Stimulated activated CD4-positive, alpha-beta T cell treated with anti-CD3 and anti-CD28 coated beads, Interleukin-4, amount 100 ng/mL, for 1 hour (primary cell): ENCODE measurements at places on chromosomes 2 and 18.

- no peak for DNase-seq
Observed at GRCh38 chr18:25853691-25854433, 236.6 kb downstream of the SS18 start.

DNA sequence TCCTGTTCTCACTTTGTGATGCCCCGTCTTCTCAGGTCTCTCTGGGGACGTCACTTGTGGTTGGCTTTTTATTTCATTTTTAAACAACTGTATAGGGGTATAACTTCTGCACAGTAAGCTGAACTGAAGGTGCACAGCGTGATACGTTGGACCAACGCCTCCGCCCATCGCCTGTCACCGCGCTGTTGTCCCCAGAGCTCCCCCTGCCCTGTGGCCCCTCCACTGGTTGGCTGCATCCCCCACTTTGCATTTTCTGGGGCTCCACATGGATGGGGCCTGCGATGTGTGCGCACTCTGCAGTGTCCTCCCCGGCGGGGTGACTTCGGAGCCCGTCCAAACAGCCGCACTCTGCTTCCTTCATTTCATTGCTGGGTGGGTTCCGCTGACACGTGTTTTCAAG lies 14.3 kb downstream of the GPR35 start:
- no peak for DNase-seq

DNA sequence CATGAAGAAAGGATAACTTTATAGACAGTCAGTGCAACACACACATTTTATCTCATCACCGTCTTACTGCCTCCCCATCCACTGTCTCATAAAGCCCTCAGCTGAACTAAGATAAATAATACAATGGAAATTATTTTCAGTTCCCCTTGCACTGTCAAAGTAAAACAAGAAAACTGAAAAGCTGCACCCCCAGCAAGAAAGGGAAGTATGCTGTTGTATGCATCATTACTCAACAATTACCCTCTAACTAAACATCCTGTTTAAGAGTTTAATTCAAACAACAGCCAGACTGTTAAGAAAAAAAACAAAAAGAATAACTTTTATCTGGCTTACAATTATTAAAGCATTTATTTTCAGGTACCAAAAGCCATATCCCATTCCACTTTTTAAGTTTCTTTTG lies 25.0 kb downstream of the MPPE1 start:
- DNase-seq = no peak

- no peak for DNase-seq
Observed at GRCh38 chr2:50178050-50178449, 853.9 kb downstream of the NRXN1 start.

GRCh38 chr2:111231532-111232252 lies 111.0 kb downstream of the BCL2L11 start:
- no peak for DNase-seq

DNA sequence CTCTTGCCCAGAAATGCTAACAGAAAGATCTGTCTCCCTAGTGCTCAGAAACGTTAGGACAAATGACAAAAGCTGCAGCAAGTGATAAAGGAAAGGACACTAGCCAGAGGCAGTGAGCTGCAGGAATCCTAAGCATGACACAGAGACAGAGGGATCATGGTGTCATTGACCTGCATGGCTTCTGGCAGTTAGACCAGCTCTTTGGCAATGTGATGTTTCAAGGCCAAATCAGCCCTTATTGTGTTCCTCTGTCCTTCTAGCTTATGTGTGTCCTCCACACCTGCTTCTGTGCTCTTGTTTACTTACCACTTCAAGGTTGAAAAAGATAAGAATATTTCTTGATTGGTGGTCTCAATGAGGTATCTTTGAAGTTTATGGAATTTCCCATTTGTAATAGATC lies 120.8 kb downstream of the RHBDD1 start:
- no peak for DNase-seq

DNA sequence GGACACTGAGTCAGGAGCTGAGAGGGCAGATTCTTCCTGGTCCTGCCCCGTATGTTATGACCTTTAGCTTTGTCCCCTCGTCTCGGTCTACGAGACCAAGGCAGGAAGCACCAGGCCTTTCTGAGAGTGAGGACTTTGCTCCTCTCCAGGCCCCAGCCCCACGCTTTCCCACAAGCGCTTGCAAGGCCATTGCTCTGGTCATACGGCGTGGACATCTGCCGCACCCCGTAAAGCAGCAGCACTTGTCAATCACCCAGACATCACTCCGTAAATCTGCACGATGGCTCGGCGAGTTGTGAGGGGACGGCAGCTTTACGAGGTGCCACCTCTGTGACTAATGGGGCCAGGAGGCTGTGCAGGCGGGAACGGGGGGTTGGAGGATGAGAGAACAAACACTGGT lies 100.8 kb upstream of the TWIST2 start:
- DNase-seq = no peak

DNA sequence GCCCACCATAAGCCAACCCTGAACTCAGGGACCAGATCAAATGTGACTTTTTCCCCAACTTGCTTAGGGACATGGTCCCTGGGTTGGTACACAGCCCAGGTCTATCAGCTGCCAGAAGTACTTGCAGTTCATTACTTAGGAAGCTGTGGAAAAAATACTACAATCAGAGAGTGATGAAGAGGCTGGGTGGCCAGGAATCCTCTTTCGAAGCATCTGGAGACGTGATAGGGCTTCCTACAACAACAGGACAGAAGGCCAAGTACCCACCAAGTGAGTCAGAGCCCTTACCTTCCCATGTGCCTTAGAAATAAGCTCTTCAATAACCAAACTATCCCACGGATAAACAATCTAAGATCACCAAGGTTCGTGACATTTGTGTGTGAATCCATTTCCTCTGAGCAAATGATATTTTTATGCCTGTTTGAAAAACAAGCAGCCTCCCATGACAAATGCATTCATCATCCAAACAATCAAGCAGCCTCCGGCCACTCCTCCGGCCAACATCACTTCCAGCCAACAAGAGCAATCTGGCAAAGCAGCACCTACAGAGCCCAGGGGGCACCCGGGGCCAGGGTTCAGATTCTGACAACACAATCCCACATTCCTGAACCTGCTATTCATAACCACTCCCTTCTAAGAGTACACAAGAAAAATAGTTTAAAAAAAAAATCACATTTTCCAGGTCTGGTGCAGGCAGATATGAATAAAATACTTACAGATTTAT lies 26.4 kb downstream of the TBC1D8 start:
- no peak for DNase-seq

DNA sequence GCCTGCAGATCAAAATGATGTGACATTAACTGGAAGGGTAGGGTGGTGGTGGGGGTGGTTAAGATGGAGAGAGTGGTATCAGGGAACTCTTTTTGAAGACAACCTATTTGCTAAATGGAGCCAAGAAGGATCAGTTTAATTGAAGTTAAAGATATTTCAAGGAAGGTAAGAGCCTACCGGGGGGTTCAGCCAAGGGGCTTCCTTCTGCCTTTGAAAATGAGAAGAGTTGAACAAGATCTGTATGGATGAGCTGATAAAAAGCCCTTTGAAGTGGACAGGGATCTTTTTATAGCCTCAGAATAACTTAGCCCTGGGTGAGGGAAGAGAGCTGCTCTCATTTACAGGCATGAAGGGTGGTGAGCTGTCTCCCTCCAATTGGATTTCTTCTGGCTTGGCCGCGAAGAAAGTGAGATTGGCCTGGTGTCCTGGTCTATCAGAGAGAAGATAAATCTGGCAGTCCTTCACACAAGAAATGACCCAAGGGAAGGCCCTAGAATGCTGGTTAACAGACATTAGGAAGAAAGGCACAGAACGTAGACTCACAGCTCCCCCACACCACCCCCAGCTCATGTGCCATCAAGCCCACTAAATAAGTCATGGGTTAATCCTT lies 439.8 kb downstream of the TNS1 start:
- no peak for DNase-seq

DNA sequence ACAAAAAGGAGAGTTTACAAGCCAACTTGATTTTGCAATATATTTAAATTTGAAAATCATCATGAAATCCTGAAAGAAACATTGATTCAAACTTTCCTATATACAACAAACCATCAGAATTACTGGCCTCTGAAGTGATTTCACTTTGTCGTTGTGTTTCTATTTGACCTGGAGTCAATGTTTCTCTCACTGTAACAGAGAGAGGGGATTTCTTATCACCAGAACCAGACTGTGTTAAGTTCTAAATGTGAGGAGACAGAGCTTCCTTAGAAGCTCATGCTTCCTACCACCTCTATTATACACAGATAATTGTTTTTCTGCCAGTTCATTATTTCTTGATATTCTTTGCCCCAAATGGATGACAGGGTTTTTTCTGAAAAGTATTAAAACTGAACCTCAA lies 245.0 kb upstream of the RND3 start:
- DNase-seq = no peak

DNA sequence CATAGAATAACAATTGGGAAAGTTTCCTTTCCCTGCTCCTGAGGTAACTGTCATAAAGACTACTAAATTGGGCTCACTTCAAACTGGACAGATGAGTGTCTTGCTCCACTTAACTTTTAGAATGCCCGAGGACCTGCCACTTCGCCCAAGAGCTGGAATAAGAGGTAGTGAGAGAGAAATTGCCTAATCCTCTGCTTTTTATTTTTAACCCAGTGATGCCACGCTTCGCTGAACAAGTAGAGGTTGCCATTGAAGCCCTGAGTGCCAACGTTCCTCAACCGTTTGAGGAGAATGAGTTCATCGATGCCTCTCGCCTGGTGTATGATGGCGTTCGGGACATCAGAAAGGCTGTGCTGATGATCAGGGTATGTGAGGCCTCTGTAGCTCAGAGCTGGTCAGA lies 269.4 kb upstream of the LRRTM1 start:
- DNase-seq = no peak

GRCh38 chr18:49139766-49140165 lies 189.0 kb upstream of the SMAD7 start:
- no peak for DNase-seq

- DNase-seq = no peak
Observed at GRCh38 chr2:143140864-143141661, 11.8 kb downstream of the ARHGAP15 start.

DNA sequence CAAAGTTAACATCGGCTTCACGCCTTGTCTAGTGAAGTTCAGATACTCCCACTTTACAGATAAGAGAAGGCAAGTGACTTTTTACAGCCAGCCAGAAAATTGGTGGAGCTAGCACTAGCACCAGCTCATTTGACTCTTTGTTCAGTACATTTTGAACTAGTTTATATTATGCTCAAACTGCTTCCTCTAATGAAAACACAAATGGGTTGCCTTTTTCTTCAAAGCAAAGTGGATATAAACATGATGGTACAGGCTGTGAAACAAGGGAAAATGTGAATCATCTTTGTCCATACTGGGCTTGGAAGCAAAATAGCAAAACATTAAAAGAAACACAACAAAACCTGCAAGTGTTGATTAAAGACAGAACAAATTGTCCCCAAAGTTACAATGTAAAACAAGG lies 99.6 kb upstream of the LHCGR start:
- no peak for DNase-seq

DNA sequence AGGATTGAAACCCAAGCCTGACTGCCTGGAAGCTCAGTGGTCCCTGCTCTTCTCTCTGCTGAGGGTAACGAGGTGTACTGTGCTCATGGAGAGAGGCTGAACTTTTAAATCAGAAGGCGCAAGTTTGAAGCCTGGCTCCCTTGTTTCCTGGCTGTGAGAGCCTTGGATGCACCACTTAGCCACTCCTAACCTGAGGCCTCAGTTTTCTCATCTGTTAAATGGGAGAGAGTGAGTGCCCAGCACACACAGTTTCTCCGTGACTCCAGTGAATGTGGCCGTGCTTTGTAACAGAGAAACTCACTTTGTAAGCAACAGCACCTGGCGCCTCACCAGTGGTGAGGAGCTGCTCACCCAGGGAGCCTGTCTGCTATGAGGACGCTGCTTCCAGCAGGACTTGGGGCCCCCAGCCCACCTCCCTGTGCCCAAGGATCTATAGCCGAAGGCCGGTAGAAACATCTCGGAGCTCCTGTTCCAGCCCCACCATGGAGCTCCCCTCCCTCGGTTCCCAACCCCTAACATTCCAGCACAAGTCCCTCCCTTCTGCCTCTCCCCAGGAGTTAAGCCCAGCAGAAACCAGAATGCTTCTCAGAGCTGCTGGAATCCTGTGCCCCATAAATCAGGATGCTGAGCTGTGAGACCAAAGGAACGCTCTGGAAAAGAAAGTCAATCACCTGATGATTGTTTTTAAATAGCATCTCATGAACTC lies 20.3 kb upstream of the KCNK3 start:
- no peak for DNase-seq

- DNase-seq = no peak
Observed at GRCh38 chr2:207258263-207258991, 92.7 kb upstream of the KLF7 start.

GRCh38 chr2:43481927-43482542 lies 113.8 kb downstream of the THADA start:
- DNase-seq = no peak

- no peak for DNase-seq
Observed at GRCh38 chr18:1998121-1998520, 573.2 kb downstream of the METTL4 start.

- no peak for DNase-seq
Observed at GRCh38 chr2:210593166-210593565, 36.8 kb downstream of the CPS1 start.

GRCh38 chr2:240250150-240250984 lies 109.9 kb upstream of the OTOS start:
- no peak for DNase-seq

DNA sequence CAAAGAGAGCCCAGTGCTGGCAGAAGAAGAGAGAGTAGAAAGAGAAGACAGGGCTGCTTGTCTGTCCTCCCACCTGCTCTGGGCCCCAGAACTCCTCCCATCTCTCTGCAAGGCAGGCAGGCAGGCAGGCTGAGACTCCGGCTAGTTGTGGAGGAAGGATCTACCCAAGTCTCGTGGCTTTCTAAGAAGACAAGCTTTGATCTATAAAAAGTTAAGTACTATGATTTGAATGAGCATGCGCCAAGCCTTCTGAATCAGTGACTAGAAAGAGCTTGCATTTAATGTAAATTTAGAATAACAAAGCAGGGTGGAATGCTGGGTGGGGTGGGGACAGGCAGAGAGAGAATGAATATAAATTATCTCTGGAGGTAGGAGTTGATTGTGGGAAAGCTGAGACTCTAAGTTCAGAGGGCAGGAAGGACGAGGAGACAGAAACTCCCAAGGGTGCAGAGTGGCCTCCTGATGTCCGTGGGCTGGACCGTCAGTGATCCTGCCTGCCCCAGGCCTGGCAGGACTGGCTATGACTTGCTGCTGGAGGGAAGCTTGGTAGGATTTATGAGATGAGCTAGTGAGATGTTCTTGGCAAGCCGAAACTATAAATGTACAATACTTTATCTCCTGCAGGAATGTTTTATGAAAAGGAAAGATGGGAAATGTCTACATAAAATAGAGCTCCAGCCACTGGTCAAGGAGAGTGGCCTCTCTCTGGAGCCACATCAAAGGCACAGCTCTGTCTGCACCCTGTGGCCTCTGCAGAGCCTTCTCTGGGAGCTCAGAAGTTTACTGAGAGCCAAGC lies 447.5 kb downstream of the TNS1 start:
- no peak for DNase-seq

- DNase-seq = no peak
Observed at GRCh38 chr18:67428805-67429204, 87.7 kb downstream of the DSEL start.

- no peak for DNase-seq
Observed at GRCh38 chr2:113219889-113220641, 46.3 kb downstream of the PSD4 start.

- DNase-seq = no peak
Observed at GRCh38 chr2:157159221-157159934, 98.1 kb upstream of the GALNT5 start.

GRCh38 chr2:202705446-202706020 lies 70.8 kb downstream of the FAM117B start:
- DNase-seq = no peak

- no peak for DNase-seq
Observed at GRCh38 chr2:84373391-84373790, 85.7 kb downstream of the SUCLG1 start.

- no peak for DNase-seq
Observed at GRCh38 chr18:3610813-3611212, 160.8 kb downstream of the TGIF1 start.
